ENCODE measurements at places on chromosomes 3 and 15.

DNA sequence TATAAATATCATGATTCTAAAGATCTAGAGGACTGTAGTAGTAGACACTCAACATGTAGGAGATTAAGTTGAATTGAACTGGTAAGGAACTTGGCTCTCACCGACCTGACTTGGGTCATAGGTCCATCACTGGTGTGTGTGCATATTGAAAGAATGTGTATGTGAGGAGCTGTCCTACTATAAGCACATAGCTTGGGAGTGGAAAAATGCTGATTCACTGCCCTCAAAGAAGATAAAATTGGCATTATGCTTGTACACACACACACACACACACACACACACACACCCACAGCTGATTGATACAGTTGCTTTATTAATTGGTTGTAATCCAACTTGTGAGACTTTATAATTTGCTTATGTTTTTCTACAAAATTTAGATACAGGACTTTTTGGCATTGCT is 411.0 kb upstream of the NR2F2 start:
- DNase-seq = no peak

- no peak for DNase-seq
Observed at GRCh38 chr15:85611361-85611760, 183.4 kb downstream of the KLHL25 start.

DNA sequence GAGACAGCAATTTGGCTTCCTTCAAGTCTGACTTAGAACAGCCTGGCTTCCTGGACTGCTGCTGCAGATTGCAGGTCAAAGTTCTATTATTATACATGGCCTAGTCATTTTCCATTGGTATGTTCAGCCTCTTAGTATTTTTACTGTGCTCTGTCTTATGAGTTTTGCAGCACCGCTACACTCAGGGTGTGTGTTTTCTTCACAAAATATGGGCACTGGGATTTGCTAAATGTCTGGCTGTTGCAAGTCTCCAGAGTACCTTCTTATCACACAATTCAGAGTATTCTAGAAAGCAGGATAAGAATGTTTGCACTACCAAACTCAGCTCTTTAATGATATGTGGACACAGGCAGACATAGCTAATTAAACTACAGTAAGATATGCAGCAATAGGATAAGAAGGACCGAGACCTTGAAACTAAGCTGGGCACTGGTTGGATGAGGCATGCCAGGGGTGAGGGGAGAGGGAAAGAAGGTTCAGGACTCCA is 203.0 kb upstream of the PDZRN3 start:
- DNase-seq = no peak

- no peak for DNase-seq
Observed at GRCh38 chr3:72368331-72368975, 479.8 kb downstream of the SHQ1 start.

- no peak for DNase-seq
Observed at GRCh38 chr3:11607816-11608215, 35.9 kb downstream of the VGLL4 start.

DNA sequence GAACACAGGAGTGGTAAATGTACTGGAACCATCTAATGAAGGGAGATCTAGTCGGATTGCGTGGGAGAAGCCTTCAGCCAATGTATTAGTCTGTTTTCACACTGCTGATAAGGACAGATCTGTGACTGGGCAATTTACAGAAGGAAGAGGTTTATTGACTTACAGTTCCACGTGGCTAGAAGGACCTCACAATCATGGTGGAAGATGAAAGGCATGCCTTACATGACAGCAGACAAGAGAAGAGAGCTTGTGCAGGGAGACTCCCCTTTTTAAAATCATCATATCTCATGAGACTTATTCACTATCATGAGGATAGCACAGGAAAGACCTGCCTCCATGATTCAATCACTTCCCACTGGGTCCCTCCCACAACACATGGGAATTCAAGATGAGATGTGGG is 17.0 kb downstream of the HRG start:
- no peak for DNase-seq

GRCh38 chr3:123536153-123536895 is 48.5 kb downstream of the HACD2 start:
- DNase-seq = no peak

DNA sequence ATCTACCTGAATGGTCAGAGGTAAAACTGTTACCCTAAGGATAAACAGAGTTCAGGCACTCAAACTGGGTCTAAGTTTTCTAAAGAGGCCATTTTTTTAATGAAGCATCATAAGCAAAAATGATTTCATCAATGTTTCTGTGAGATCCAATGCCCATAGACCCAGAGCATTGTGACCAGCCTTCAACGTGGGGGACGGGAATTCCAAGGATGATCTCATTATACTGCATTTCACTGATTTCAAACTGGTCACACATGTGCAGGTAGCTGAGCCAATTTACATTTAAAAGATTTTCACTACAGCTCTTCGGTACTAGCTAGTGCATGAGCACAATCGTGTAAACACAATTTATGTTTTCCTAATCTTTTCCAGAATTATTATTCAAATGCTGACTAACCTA is 472.9 kb downstream of the DIPK2A start:
- no peak for DNase-seq

GRCh38 chr15:53000409-53000808 is 210.3 kb upstream of the ONECUT1 start:
- no peak for DNase-seq

GRCh38 chr15:56175788-56176187 is 67.9 kb downstream of the RFX7 start:
- DNase-seq = no peak

DNA sequence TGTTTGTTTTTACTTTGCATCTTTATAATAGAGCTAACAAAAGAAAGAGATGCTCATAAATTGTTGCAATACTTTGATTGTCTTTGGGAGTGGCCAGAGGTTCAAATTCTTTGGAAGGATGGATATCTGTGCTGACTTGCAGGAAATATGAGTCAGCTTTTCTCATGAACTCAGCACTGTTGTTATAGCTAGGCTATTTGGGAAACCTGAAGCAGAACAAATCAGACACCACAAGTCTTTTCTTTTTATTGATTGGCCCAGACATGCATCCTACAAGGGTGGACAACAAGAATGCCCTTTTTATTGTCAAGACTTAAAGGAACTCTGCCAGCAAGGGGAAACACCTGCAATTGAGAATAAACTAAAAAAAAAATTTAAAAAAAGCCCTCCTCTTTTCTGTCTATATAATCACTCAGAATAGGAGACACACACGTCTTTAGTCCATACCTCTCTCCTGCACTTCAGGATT is 4.6 kb upstream of the DENND4A start:
- no peak for DNase-seq

DNA sequence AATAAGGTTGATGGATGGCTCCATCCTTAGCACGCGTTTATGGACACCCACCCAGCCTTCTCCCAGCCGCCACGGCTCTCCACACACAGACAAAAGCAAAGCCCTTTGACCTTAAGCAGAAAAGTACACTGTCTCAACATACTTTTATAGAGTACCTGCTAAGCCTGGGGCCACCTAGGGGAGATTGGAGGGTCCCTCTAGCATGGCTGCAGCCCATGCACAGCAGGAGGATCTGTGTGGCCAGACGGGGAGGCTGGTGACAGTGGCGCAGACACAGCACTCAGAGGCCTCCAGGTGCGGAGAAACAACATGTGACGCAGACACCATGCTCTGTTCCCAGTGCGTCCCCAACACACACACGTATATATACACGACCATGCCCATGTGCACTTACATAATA is 174.9 kb downstream of the XXYLT1 start:
- peak; percentile 10 for DNase-seq

GRCh38 chr15:22958487-22959280 is 21.5 kb downstream of the CYFIP1 start:
- no peak for DNase-seq

DNA sequence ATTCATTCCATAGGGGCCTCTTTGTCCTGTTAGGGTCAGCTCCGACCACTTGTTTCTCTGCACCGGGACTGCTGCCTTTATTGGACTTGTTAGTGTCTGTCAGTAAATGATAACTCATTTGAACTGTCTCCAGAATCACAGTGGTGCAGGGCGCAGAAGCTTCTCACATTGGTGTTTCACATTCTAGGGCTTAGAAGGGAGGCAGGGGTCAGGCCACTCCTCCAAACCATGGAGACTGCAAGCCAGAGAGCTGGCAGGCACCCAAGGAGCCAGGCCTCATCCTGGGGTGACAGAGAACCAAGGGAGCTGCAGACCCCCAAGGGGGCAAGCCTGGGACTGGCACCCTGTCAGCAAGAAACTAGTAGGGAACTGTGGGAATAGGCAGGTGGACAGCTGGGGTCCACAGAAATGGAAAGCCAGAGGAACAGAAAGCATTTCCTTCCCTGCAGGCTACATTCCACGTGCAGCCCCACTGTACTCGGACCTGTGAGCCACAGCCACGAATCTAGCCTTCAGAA is 49.1 kb downstream of the CCNL1 start:
- DNase-seq = peak; percentile 61

DNA sequence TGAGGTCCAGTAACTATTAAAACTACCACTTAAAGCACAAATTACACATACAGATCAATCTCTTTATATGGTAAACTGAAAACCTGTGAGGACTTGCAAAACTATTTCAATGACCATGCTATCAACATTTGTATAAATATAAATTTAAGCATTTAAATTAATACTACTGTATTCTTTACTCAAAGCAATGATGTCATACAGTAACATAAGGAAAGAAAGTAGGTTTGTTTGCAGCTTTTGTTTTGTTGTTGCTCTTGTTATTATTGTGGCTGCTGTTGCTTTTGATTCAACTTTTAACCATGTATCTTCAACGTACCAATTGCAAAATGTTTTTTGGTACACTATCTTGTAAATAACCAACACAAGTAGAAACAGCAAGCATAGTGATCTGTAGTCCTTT is 22.0 kb downstream of the CBLB start:
- DNase-seq = no peak
